Head of caudate nucleus (tissue), 42 donors: ENCODE measurements at places on chromosomes 7 and 10.

GRCh38 chr10:103916254-103916653 is 1.7 kb downstream of the STN1 start:
- DNase-seq: no peak

GRCh38 chr10:111151595-111152307 is 74.9 kb downstream of the ADRA2A start:
- no peak for DNase-seq

DNA sequence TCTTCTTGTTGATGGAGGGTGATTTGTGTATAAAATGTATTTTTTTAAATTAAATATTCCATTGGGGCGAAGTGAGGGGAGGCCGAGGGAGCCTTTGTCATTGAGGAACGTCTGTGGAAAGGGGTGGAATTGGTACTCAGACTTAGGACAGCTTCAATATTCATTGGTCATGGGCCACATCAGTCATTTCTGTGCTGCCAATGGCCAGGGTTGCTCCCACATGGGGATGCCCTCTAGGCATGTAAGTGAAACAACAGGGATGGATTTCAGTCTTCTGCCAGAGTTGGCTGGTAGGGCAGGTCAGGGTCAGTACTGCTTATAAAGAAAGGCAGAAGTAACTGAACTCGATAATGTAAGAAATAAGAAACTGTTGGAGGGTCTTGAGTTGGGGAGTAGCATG is 47.2 kb downstream of the NEURL1 start:
- DNase-seq: no peak

GRCh38 chr7:49014870-49015269 is 90.5 kb downstream of the CDC14C start:
- no peak for DNase-seq

DNA sequence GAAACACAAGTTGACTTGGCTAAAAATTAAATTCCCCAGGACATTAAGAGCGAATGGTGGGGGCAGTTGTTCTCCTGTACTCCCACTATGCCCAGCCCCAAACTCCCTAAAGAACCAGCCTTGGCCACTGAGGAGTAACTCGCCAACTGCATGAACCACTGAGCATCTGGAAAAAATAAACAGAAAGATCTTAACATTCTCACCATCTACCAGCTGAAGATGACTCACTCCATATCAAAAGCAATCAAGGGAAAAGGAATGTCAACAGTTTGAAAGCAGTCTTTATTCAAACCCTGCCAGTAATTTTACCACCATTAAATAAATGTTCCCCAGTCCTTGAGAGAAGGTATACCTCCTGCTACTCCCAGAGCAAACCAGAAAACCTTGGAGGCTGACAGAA is 45.4 kb downstream of the CTTNBP2 start:
- DNase-seq: no peak

- DNase-seq: no peak
Observed at GRCh38 chr7:41351091-41351490, 351.8 kb downstream of the INHBA start.

DNA sequence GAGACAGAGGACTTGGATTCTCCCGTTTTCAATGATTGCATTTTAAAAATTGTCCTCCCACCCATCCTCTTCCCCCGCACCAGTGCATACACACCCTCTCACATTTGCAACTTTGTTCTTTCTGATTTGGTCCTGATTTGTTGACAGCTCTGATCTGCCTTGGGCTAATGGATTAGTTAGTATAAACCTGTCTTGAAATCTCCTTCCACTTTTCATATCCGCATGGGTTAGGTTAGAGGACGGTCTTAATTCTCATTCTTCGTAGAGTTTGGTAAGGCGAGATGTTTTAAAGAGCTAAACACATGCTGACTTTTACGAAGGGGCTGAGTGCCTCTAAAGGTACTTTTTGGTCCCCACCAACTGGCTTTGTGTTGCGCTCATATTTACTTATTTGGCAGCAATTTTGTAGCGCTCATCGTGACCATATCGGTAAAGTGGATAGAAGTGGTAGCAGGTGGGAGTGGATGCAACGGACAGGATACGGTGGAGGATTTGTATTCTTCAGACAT is 1.1 kb downstream of the AHR start:
- DNase-seq: no peak

DNA sequence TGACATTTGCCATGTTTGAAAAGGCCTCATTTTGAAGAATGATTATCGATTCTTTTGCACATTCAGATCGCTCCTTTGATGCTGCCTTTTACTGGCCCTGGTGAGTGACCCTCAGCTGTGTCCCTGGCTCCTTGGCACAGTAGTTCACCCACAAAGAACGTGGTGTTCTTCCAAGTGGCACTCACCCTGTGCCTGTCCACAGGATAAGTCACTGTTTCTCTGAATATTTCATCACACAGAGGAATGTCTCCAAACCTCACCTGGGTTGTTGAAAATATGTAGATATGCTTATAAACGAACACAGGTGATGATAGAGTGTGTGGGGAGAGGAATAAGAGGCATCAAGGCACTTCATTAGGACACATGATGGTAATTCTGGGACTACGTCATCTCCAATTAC is 810.7 kb downstream of the CCSER2 start:
- no peak for DNase-seq

GRCh38 chr10:21514818-21515351 is 10.6 kb downstream of the SKIDA1 start:
- DNase-seq: no peak

DNA sequence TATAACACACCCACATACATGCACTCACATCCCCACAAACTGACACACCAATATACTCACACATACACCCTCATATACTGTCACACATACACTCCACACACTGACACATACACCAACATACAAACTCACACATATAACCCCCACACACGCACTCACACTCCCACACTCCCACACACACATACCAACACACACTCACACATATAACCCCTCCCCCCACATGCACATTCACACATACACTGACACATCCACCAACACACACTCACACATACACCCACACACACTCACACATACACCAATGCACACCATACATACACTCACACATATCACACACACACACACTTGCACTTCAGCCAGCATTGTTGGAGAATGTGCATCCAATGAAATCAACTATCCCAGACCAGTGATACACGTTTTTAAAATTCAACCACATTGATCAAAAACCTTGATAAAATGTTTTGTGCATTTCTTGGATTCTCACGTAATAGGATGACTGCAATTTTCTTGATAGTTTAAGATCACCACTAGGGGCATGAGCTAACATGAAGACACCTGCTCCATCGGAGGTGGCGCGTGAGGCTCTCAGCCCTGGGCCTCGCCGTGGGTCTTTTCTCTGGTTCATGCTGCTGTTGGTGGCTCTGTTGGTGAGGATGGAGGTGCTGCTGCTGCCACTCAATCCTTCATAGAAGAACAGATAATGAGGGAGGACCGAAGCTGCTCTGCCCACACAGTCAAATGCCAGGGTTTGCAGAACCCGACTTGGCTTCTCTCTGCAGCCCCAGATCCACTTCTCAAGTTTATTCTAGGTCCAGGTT is 32.1 kb upstream of the CHST15 start:
- peak; percentile 15 for DNase-seq

DNA sequence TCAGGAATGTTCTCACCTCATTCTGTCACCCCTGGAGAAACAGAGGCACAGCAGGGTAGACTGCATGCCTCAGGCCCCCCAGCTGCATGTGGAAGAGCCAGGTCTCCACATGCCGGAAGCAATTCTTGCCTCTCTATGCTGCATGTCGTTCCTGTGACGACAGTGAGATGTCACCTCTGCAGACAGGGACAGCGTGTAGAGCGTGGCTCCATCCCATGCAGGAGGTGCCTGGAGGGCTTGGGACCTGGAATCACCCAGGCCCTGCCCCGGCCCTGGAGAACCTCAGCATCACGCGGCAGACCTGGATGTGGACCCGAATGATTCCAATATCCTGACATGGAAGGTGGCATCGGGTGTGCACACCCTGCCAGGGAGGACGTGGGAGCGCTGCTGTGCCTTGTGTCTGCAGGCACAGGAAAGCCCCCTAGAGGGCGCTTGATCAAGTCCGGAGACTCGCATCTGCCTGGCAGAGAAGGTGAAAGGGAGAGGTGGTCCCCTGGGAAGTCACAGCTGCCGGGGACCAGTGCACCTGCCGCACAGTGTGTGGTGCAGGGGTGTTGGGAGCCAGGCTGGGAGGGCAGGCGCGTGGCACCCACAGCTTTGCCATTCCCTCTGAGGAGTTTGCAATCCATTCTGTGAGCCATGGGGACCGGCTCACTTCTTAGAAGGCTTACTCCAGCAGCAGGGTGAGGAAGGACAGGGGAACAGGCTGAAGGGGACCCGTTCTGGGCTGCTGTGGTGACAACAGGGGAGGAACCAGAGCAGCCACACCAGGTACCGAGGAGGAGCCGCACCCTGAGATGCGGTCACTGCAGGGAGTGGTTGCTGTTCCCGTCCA is 45.3 kb upstream of the EN2 start:
- DNase-seq: peak; percentile 79

DNA sequence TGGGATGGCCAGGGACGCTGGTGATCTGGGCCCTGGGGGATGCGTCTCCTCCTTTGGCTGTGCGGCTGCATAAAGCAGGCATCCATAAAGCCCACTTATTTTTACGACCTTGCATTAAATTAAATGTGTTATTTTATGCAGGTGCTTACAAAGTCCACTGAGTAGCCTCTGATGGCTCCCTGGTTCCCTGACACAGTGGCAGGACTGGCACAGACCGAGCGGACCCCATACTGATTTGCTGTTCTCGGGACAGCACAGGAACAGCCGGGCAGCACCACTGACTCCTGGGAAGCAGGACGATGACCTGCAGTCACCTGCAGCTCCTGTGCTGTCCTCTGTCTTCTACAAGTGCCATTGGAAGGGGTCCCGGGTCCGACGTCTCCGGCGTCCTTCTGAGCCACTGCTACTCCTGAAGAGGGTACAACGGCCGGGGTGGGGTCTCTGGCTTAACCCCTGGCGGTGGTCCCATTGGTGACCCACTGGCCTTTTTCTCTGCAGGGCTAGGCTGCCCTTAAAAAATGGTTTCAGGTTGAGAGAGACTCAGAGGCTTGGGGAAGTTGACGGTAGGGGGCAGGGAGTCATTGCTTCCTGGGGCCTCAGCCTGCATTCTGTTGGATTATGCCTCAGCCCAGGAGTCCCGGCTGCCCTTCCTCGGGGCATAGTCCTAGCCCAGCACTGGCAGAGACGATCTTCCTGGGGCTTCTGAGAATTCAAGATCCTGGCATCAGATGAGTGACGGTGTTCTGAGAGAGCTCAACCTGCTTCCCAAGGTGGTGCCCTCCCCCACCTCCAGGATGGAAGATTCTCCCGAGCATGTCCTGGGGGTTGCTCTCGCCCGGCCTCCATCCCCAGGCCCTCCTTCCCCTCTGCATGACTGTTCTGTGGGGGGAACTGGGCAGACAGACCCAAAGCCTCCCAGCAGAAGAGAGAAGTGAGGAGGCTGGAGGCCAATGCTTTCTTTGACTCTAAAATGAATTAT is 330.1 kb downstream of the ADARB2 start:
- no peak for DNase-seq

DNA sequence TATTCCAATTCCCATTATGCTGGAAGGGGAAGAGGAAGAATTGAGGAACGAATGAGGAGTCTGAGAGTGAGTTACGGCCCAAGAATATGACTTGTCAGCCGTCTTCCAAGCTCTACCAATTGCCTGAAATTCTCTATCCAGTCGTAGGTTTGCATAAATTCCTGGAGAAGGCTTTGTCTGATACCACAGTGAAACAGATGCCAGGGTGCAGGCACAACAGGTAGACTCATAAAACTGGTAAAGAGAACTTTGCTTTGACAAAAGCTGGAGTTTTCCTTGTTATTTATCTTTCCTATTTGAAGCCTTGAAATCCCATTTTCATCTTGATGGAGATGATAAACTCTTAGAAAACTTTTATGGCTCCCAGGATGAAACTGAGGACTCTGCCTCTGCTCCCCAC is 251.2 kb downstream of the KCNMA1 start:
- no peak for DNase-seq

DNA sequence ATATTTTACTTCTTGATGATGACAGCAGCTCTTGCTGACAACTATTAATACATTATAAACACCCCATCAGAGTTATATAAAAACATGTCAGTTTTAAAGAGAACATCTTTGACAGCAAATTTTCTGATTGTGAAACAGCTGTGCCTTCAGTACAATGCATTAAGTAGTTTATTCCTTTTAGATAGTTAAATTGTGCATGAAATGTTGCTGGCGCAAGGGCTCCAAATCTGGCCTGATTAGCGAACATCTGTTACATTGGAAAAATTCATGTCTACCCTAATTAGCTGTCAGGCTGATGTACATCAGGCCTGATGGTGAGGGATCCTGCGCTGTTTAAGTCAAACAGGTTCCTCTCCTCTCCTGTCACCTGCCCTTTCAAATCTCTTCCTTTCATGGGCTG is 171.9 kb upstream of the SP8 start:
- no peak for DNase-seq

DNA sequence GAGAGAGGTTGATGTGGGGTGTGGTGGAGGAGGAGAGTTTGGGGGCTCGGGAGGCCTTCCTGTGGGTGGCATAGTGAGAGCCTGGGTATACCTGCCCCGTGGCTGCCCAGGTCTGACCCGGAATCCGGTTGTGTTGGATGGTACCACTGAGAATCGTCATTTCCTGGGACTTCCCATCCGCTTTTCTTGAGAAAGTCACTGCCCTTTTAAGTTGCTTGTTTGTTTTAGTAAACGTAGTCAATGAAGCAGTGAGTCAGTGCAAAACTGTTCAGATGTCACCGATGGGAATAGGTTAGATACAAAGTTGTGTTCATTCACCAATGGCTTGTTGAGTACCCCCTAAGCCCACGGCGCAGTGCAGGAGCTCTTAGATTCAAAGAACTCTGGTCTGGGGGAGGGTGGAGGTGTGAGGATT is 285.8 kb downstream of the CAMK1D start:
- DNase-seq: no peak

DNA sequence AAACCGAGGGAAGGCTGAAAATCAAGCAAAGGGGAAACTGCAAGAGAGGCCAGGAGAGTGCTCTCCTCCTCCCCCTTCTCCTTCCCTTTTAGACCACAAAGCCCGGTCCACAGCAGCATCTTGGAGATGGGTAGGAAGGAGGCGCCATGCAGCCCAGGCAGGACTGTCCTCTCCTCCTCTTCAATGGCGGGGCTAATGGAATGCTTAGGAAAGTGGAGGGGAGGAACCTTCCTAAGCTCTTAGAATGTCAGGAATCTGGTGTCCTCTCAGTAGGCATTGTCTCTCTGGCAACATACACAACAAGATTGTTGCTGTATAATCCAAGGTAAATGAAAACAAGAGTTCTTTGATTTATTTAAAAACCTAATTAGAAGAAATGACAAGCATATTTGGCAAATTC is 185.1 kb downstream of the DGKI start:
- DNase-seq: no peak

DNA sequence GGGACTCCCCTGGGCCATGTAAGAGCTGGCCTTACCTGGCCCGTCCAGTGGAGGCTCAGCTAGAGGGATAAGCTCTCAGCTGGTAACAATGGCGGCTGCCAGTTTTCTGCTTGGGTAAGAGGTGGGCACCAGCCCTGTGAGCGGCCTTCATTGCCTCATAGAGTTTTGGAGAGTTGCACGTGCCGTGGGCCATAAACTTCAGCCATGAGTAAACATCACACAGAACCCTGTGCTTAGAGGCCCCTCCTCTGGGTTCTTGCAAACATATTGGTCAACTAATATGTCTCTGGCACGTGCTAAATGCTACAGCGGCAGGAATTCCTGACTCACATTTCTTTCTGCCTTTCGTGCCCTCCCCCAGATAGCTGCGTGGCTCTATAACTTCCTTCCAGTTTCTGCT is 103.9 kb upstream of the LEP start:
- no peak for DNase-seq
